ENCODE measurements at places on chromosomes 3 and 15.

- peak; percentile 45 for DNase-seq
Observed at GRCh38 chr3:12588039-12589009, 31.4 kb downstream of the MKRN2 start.

DNA sequence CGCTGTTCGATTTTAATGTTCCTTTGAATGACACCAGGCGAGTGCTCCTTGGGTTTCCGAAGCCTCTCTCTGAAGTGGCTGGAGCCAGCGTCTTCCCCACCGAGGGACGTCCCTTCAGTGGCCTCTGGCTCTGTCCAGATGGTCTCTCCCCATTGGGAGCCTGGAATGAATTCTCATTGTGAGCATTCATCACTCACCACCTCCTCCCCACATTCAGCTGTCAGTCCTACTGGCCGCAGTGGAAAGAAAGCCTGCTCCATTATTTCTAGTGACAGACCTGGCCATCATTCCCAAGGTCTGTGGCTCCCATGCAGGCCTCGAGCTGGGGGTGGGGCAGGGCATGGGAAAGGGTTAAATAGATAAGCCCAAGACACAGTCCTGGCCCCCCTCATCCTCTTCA, 35.2 kb downstream of the ZNF710 start:
- DNase-seq = no peak

DNA sequence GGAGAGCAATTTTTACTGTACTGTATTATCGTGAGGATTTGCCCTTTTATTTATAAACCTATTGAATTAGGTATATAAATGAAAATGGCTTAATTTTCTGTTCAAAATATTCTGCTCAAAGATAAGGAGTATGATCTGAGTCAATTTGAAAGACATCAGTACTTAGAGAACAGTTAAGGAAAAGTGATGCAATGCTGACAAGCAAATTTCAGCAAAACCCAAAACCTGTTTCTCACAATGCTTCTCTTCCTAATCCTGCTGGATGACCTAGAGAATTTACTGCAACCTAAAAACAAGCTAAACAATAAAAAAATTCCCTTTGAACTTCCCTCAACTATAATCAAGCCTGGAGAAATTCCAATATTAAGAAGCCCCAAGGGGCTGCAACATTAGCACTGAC, 82.7 kb downstream of the RFX7 start:
- no peak for DNase-seq

DNA sequence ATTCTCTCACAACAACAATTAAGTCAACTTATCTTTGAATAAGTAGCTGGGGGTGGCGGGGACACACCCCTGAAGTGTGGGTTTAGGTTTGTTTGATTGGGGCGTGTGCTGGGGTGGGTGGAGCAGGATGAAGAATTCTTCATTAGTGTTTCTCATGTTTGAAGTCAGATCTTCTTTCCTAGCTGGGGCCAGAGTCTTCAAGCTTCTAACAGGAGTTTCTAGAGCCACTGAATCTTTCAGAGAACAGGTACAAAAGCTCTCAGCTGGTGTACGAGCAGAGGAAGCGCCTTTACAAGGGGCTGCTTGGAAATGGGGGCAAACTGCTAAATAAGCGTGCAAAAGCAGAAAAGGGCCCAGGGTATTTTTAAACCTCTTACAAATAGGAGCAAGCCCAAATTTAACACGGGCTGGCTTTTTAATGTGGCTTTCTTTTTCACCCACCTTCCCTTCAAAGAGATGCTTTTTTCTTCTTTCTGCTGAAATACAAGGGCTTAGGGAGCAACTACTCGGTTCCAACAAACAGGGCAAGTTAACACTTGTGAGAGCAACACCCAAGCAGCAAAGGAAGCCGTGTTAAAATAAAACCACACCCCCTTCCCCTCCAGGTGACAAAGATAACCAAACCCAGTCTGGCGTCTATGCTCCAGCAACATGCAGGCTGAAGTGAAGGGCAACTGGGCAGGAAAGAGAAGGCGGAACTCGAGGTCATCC, 86.9 kb upstream of the RASGRP1 start:
- DNase-seq = no peak

DNA sequence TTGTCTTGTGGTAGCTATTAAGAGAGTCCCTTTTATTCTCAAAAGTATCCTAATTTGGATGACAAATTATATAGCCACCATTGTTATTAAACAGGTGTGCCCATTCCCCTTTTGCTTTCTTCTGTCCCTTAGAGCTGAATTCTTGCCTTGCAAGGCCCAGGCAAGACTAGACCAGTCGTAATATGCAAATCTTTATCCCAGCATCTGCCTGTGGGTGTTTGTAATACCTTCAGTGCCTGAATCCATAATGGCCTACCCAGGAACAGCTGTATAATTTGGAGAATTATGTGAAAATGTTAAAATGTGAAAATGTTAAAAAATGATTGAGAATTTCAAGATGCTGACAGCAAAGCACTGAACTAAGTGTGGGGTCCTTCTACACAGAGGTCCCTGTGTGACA, 403.0 kb upstream of the RBMS3 start:
- no peak for DNase-seq

- DNase-seq = no peak
Observed at GRCh38 chr3:170485294-170485693, 66.6 kb downstream of the CLDN11 start.

GRCh38 chr15:99433026-99433756, 132.6 kb upstream of the MEF2A start:
- DNase-seq = no peak

DNA sequence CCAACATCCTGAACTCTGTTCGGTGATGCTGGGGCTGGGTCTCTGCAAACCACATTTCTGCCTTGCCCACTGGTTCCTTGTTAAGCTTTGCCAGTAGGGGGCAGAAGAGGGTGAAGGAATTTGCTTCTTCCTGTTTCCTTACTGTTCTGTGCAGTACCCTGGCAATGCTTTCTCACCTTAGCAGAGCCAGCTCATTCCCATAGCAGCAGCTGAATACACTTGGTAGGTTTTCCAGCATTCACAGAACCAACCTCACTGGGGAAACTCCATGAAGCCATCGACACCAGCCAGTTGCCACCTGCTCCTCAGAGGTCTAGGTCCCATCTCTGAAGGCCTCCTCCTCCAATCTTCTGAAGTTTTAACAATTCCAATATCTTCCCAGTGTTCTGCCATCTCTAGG, 308.4 kb downstream of the PDCD6IP start:
- DNase-seq = no peak

GRCh38 chr3:106420628-106421027, 551.8 kb upstream of the CBLB start:
- DNase-seq = no peak

GRCh38 chr3:149964291-149964690, 6.4 kb downstream of the PFN2 start:
- no peak for DNase-seq

DNA sequence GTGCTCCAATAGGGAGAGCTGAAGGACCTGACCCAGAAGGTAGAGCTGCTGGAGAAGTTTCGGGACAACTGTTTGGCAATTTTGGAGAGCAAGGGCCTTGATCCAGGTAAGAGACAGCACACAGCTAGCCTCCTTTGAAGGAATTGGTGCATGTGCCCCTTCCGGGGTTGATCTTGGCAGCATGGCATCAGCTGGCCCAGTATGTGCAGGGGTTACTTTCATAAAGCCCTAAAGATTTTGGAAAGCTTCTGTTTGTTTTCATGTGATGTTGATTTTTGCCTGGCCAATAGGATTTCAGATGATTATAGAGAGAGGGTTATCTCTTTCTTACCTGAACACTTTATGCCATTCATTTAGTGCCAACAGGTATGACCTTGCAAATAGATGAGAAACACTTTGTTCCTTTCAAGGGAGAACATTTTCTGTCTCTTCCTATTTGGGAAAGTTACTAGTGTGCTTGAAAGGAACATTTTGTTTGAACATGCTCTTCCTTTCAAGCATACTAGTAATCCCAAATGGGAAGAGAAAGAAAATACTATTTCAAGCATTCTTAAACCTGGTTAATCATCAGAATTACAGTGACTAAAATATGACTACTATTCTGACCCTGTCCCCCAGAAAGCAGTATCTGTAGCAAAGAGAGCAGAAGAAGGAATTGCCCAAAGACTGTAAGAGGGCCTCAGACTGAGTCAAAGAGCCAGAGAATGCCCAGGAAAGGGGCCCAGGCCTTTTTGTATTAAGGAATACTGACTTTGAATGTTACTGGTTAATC, 7.5 kb downstream of the KNSTRN start:
- DNase-seq = no peak

- DNase-seq = no peak
Observed at GRCh38 chr3:67941433-67942030, 287.1 kb upstream of the SUCLG2 start.

GRCh38 chr3:14761121-14761672, 57.6 kb upstream of the FGD5 start:
- DNase-seq = no peak

DNA sequence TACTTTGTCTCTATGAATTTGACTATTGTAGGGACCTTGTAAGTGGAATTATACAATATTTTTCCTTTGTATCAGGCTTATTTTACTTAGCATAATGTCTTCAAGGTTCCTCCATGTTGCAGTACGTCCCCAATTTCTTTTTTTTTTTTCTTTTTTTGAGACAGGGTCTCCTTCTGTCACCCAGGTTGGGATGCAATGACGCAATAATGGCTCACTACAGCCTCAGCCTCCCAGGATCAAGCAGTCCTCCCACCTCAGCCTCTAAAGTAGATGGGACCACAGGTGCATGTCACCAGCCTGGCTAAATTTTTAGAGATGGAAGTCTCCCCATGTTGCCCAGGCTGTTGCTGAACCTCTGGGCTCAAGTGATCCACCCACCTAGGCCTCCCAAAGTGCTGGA, 40.5 kb upstream of the RPS17 start:
- no peak for DNase-seq

GRCh38 chr15:66940368-66940767, 125.0 kb upstream of the SMAD3 start:
- DNase-seq = no peak

DNA sequence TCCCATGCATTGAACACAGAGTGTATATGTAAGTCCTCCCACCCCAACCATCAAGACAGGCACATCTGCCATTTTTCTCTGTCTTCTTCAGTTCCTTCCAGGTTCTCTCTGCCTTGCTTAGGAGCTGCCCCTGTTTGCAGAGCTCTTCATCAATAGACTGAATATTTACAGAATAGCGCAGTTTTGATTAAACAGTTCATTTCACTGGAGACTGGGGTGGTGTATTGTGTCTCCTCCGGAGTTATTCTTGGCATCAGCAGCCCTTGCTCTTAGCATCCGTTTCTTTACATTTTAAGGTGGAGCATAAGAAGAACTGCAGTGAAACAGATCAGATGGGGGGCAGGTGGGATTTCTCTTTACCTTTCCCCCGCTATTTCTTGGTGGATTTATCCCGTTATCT, 87.7 kb downstream of the LIPC start:
- no peak for DNase-seq

- no peak for DNase-seq
Observed at GRCh38 chr15:69562116-69562515, 109.5 kb downstream of the RPLP1 start.

GRCh38 chr15:89329329-89330084, 5.1 kb downstream of the POLG start:
- no peak for DNase-seq

GRCh38 chr3:8538913-8539312, 37.3 kb downstream of the LMCD1 start:
- no peak for DNase-seq

GRCh38 chr3:133283958-133284807, 115.7 kb upstream of the BFSP2 start:
- DNase-seq = no peak

DNA sequence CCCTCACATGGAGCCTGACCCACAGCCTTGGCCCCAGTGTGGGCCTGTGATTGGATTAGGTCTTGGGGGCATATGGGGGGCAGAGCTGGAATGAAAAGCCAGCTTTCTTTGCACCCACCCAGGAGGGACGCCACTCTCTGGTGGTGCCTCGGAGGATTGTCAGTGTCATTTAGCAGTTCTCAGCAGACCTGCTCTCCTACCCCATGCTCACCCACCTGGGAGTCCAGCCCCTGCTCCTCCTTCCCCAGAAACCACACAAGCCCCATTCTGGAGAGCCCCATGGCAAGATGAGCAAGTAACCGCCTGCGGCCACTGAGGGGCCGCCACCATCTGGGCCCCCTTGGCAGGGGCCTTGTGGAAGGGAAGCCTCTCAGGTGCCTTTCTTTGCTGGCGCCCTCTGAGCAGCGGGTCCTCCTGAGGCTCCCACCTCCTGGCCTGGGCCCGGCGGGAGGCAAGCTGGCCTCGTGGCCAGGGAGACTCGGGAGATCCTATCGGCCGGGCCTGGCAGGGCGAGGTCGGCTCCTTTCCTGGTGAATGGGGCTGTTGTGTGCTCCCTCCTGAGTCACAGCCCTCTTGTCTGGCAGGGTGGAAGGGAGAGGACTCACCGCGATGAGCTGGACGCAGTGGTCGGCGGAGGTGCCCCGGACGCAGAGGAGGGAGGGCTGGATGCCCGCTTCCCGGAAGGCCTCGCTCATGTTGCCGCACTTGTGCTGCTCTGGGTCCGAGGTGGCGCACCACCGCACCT, 2.3 kb downstream of the MELTF start:
- no peak for DNase-seq
